ENCODE measurements at places on chromosomes 6 and 20. TPM values are rescaled to one million over a fixed set of nuclear protein-coding genes. Genes with fewer than 3 reads are reported as not detected.

Gene TAP2
- total RNA-seq: 50.1 TPM

Gene WFDC12
- total RNA-seq: not detected

DNA sequence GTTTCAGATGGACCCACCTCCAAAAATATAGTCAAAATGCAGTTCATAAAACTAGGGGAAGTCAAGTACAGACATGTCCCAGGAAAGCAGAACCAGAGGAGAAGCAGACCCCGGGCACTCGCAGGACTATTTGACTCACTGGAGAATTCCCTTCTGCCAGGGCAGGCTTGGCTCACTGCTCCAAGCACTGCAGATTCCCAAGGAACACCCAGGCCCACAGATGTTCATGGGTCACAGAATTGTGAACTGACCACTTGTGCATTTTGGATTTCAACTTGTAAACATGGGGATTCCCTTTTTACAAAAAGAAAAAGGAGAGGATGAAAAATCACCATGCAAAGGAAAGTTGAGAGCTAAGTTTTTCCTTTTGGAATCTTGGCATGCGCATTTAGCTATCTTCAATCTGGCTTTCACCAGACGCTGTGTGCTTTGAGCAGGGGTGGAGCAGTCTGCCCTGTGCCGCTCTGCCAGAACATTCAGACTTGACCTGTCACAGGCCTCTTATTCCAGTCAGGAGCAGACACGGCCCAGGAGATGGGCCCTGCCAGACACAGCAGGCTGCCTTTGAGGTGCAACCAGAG lies 237.5 kb upstream of the TAB2 start:
- H3K4me1 ChIP-seq: peaks cover 65% of the 10 kb centered on the region

- H3K4me1 ChIP-seq: no peaks in the 10 kb centered on the region
- H3K27ac ChIP-seq: no peak overlapping the region
- no peak for DNase-seq
- no peaks in the 10 kb centered on the region for H3K36me3 ChIP-seq
These were observed 62.8 kb downstream of the PERP start for GRCh38 chr6:138044458-138044857.

DNA sequence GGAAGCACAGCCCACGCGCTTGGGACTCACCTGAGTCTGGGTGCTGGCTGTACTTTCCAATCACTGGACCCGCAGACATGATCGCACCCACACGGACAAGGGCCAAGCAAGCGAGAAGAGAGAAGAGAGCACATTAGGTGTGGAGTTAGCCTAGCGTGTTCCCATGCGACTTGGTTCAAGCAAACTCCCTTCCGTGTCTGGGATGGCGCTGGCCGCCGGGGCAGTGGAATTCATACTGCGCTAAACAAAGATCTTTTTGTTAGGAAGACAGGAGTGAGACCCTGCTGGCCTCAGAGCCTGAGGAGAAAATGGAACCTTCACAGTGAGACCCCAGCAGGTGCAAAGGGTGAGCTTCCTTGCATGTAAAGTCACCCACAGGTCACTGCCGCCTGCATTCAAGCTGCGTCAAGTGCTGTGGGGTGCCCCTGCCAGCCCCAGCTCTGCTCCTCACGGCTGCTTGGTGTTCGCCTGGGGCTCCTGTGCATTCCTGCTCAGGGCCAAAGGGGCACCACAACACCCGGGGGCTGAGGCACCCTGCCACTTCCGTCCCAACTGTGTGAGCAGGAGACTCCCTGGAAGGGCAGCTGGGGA lies 26.4 kb downstream of the PSMG4 start:
- no peaks in the 10 kb centered on the region for H3K27me3 ChIP-seq
- no peak overlapping the region for H3K27ac ChIP-seq
- H3K4me1 ChIP-seq: peaks cover 34% of the 10 kb centered on the region
- H3K36me3 ChIP-seq: peaks cover 9% of the 10 kb centered on the region
- H3K4me3 ChIP-seq: no peak overlapping the region

Gene LGSN
- not detected for total RNA-seq
